ENCODE measurements at places on chromosomes 7 and 10.
A peak's percentile ranks its signal among the peaks of the same experiment; 100 is the strongest.

DNA sequence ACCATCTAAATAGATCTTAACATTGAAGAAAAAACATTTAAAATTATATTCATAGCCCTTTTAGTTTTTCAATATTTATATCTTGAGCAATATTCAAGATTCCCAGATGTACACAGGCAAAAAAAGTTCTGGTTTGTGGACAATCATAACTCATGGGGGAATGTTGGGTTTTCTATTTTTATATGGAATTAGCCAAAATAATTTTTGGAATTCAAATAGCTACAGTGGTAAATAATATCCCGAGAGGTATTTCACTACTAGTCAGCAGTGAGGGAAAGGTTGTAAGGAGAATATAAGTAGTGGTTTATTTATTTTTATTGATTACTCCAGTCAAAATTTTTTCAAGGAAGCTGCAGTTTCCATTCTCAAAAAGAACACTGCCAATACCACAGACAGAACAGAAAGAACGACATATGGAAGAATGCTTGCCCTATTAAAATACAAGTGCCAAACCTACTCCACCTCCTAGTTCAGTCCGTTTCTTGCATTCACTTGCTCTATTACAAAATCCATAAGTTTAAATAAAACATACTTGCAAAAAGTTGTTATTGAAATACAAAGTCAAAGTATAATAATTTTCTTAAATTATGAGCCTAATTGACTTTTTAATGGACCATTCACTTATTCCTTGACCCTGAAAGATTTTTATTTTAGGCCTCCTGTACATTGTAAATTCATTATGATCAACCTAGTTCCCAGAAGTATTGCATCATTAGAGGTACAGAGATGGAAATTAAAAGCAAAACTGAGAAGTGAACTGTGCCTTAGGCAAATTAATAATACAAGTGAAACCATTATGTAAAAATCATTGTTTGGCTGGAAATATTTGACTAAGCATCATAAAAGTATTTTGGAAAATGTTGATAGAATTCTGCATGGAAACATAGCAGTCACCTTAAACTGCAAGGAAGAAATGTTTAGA is 533.2 kb downstream of the PARD3 start:
- DNase-seq: no peak

- DNase-seq: no peak
Measured at GRCh38 chr10:529468-530230, 159.8 kb downstream of the DIP2C start.

DNA sequence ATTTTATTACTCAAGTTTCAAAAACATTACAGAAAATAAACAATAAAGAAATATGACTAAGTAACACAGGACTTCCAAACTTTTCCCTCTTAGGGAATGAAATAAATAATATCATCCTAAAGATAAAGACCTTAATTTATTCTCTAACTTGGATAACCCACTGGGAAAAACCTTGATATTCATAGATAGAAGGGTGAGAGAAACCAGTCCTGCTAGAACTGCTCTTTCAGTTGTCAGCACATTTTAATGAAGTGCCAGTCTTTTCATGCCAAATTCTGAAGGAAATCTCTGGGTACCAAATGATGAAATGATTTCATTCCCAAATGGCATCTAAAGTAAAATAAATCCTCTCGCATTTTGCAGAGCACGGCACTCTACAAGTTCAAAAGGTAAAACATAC is 114.5 kb upstream of the SMIM30 start:
- DNase-seq: no peak

GRCh38 chr10:31949266-31949665 is 20.6 kb upstream of the ARHGAP12 start:
- no peak for DNase-seq

DNA sequence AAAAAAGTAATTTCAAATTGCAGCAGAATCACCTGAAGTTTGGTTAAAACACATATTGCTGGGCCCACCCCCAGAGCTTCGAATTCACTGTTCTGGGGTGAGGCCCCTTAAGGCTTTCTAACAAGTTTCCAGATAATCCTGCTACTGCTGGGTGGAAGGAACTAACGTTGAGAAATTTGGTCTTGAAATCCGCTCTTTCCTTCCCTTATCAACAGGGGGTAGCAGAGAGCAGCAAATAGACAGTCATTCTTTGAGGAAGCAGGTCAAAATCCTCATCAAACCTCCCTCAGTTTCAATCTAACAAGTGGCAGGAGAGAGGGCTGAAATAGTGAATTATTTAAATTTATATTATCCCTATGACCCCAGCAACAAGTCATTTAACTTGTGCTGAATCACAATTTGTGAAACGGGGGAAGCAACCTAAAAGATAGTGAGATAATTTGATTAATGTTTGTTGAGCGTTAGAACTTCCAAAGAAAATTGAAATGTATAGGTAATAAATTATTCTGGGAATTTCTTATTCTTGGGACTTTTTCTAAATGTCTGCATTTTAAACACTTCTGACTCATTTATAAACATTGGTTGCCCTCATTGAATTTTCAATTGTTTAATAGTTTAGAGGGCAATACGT is 21.7 kb upstream of the MALSU1 start:
- peak; percentile 64 for DNase-seq

- no peak for DNase-seq
Measured at GRCh38 chr10:112819231-112819630, 130.8 kb upstream of the TCF7L2 start.

DNA sequence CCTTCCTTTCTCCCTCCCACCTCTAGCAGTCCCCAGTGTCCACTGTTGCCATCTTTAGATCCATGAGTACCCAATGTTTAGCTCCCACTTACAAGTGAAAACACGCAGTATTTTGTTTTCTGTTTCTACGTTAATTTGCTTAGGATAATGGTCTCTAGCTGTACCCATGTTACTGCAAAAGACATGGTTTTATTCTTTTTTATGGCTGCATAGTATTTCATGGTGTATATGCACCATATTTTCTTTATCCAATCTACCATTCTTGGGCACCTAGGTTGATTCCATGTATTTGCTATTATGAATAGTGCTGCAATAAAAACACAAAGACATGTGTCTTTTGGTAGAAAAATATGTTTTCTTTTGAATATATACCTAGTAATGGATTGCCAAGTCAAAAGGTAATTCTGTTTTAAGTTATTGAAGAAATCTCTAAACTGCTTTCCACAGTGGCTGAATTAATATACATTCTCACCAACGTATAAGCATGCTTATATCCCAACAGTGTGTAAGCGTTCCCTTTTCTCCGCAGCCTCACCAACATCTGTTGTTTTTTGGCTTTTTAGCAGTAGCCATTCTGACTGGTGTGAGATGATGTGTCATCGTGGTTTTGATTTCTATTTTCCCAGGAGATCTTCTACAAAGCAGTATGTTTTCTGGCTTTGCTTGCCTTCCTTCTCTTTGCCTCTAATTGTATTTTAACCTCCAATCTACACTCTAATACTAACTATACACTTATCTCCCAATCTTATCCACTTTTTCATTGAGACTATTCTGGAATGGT is 179.5 kb upstream of the PHF14 start:
- DNase-seq: no peak

GRCh38 chr7:130960208-130960988 is 226.4 kb upstream of the KLF14 start:
- peak; percentile 65 for DNase-seq

- DNase-seq: no peak
Measured at GRCh38 chr10:92242380-92242779, 48.5 kb downstream of the CPEB3 start.

- peak; percentile 76 for DNase-seq
Measured at GRCh38 chr10:124068929-124069328, 24.5 kb downstream of the CHST15 start.

- no peak for DNase-seq
Measured at GRCh38 chr7:120720317-120720716, 137.6 kb downstream of the TSPAN12 start.

- DNase-seq: peak; percentile 92
Measured at GRCh38 chr10:69217119-69217754, 2.9 kb upstream of the HKDC1 start.

DNA sequence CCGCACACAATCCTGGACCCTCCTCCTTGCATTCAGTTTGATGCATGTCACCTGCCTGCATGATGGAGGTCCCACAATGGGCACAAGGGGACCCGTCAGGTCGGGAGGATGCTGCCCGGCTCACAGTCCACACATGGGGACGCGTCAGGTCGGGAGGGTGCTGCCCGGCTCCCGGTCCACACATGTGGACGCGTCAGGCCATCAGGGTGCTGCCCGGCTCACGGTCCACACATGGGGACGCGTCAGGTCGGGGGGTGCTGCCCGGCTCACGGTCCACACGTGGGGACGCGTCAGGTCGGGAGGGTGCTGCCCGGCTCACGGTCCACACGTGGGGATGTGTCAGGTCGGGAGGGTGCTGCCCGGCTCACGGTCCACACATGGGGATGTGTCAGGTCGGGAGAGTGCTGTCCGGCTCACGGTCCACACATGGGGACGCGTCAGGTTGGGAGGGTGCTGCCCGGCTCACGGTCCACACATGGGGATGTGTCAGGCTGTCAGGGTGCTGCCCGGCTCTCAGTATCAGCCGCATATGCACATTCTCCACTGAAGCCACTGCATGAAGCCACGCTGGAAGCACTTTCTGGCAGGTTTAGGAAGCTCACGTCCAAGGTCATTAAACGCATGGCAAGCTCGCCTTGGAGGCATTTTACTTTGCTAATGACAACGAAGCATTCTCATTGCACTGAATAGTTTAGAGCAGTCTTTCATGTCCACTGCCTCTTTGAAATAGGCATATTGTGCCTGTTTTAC is 50.3 kb downstream of the DIP2C start:
- no peak for DNase-seq

DNA sequence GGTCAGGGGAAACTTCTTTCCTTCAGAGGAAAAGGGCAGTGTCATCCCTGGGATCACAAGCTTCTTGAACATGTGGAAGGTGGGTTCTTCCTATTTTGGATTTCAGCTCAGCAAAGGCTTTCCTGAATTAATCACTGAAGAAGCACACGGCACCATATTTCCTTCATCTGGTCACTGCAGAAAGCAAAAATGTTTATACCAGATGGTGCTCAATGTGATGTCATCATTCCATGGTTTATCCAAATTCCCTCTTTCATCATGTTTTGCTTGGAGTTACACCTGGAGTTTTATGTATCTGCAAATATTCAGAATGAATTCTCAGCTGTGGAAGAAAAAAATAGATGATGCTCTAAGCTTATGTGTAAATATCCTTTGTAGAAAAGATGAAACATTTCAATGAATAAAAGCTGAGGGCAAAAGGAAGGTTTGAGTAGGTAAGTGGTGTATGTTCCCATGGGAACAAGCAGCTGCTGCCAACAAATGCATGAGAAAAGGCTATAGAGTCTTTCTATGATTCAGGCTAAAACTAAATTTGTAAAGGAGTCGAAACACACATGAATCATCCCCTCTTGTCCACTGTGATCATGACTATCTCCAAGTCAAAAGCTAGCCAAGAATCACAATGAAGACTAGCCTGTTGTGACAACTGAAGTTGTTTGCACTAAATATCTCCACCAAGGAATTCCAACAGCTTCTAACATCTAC is 26.9 kb upstream of the BPGM start:
- DNase-seq: peak; percentile 59

DNA sequence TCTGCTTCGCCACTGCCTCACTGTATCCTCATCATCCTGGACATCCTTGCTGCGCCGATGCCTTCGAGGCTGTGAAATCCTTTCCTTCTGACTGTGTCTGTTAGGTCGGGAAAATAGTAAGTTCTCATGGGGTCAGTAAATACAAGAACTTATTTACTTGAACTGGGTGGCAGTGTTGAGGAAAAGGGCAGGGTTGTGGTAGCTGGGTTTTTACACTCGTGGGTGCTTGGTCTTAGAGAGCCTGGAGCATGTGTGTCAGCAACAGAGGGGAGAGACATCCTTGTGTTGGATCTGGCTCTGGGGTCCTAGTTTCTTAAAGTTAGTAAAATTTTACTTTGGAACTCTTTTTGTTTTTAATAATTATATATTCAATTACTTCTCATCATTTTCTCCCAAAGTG is 112.9 kb upstream of the GATA3 start:
- DNase-seq: no peak

- DNase-seq: no peak
Measured at GRCh38 chr7:90982228-90982627, 282.0 kb upstream of the FZD1 start.

- no peak for DNase-seq
Measured at GRCh38 chr7:39073432-39073831, 95.7 kb downstream of the POU6F2 start.

DNA sequence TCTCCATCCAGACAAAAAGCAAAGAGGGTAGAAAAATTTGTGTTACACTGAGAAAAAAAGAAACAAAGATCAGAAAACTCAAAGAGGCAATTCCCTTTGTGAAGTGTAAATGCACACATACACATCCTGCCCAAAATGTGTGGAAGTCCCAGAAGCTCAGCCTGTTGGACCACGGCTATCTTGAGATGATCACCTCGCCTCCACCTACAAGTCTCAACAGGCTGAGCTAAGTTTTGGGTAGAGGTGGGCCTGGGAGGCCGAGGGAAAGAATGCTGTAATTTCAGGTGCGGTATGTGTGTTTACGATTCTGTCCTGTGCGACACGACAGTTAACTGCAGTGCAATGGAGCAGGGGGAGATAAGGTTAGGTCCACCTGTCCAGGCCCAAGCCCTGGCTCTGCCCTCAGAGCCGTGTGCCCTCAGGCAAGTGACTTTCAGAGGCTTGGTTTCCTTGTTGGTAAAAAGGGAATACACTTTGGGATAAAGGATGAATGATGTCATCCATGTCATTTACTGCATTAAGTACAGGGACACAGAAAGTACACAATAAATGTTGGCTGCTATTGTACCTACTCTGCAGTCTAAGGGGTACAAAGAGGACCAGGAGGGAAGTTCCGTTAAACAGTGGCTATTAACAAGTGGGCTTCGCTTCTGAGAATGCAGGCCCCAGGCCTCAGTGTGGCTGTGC is 67.3 kb downstream of the AFAP1L2 start:
- DNase-seq: peak; percentile 38

DNA sequence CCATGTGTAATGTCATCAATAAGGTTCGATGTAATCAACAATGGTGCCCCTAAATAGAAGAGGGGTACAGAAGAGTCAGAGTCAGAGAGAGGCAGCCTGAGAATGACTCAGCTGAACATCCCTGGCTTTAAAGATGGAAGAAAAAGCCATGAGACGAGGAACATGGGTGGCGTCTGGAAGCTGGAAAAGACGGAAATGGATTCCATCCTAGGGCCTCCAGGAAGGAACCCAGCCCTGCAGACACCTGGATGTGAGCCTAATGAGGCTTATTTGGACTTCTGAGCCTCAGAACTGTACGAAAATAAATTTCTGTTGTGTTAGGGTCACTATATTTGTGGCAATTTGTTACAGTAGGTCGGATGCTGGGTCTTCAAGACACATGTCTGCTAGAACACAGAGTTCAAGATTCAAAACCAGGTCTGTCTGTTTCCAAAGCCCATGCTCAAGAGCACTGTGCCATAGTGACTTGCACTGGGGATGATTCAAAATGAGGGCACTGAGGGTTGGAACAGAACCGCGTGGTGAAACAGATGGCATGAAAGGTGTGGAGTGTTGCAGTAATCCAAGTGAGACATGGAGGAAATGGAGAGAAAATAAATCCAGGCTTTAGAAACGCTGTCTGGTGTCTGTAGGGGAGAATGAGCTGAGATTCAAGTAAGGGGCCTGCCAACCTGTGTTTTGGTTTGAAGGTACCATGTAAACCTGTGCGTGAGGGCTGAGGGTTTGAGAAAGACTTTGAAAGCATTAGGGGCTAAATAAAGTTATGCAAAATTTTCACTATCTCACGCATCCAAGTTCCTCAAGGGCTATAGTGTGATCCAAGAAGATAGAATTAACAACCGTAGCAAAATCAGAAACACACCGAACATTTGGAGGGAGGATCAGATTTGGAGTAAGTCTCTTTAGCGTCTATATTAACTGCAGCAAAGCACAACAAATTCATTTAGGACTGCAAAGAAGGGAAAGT is 849.1 kb upstream of the AUTS2 start:
- no peak for DNase-seq

GRCh38 chr10:70162892-70163201 is 7.5 kb downstream of the SAR1A start:
- no peak for DNase-seq
